ENCODE measurements at places on chromosomes 2 and 18. TPM values are rescaled to one million over a fixed set of nuclear protein-coding genes. Genes with fewer than 3 reads are reported as not detected.

The ANKRD30BL gene
- 0.07 TPM for polyA plus RNA-seq

The DUSP19 gene
- 2.7 TPM for polyA plus RNA-seq

DNA sequence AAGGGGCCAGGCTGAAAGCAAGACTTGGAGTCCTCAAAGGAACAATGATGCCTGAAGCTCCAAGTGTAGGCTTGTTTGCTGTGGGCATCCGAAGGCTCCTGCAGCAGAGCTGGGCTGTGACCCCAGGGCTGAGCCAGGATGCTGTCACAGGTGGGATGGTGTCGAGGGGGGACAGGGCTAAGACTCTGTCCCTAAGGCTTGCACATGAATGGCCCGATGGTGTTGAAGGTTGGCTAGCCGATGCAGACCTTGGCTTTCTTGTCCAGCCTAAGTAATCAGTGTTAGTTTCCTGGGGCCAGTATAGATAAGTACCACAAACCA, 251.0 kb downstream of the NDUFA10 start:
- DNase-seq, result no peak

- no peak for DNase-seq
Measured at GRCh38 chr18:74172697-74173433, 24.5 kb downstream of the TIMM21 start.

DNA sequence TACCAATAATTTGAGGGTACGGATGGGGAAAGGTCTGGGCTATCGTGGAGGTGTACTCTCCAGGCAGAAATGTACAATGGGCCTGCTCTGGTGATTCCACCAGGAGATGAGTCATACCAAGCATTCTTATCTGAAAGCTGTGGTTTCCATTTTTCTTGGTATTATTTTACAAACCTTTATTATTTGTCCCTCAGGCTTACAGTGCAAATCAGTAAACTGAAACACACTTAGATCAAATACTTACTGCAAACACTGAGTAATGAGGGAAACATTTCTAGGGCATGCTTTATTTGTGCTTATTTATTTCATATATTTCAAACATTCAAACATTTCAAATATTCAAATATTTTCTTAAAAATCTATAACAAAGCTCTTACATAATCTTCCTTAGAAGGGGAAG, 319.8 kb downstream of the RND3 start:
- DNase-seq, result no peak

DNA sequence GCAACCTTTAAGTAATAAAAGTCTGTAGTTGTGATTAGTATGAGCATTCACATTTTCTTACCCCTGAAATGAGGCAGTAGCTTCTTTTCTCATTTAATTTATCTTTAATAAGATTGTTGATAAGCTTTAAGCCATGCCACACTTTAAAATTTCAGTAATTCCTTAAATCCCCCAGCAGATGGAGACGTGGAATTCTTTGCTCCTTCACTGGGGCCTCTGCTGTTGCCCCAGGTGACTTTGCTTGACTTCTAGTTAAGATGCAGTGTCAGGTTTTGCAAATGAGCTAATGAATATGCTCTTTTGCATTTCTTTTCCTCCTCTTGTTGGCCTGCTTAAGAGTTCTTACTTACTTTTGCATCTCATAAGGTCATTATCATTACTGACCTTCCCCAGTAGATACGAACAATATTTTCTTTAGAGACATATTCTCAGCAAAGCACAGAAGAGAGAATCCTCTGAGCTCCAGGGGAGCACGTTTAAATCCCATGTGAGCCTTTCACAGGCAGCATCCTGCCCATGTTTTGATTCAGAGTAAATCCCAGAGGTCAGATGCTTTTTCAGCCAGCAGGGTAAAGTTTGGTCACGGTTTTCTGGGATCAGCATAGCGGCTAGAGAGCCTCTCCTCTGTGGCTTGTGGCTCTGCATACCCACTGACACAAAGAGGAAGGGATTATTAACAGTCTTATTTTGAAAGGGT, 222.9 kb downstream of the PTPRM start:
- DNase-seq, result no peak

- no peak for DNase-seq
Measured at GRCh38 chr2:233165895-233166661, 85.4 kb upstream of the ATG16L1 start.

DNA sequence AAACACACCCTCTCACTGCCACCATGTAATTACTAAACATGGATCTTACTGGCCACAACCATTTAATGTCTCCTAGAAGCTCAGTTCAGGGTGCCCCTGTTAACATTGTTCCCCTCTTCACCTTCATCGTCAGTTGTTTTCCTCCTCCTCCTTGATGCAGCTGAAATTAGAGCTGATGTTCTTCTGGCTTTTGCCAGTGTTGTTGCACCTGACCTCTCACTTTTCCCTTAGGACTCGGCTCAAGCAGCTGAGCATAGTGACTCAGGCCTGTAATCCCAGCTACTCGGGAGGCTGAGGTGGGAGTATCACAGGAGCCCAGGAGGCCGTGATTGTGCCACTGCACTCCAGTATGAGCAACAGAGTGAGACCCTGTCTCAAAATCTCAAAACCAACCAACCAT, 70.8 kb downstream of the ACSL3 start:
- DNase-seq, result no peak

Data from muscle of back (tissue), 13 donors.